ENCODE measurements at places on chromosomes 13 and 19. TPM values are rescaled to one million over a fixed set of nuclear protein-coding genes. Genes with fewer than 3 reads are reported as not detected.

UBL3 gene
- total RNA-seq, result 12.0 TPM

PGLYRP2 gene
- 4.7 TPM for total RNA-seq

NXNL1 gene
- not detected for total RNA-seq

DOCK9 gene
- total RNA-seq, result 4.5 TPM

RAP2A gene
- 32.8 TPM for total RNA-seq

CD22 gene
- total RNA-seq, result not detected

FBXO17 gene
- 29.9 TPM for total RNA-seq

ZNF578 gene
- 0.69 TPM for total RNA-seq

IL12RB1 gene
- not detected for total RNA-seq

DNA sequence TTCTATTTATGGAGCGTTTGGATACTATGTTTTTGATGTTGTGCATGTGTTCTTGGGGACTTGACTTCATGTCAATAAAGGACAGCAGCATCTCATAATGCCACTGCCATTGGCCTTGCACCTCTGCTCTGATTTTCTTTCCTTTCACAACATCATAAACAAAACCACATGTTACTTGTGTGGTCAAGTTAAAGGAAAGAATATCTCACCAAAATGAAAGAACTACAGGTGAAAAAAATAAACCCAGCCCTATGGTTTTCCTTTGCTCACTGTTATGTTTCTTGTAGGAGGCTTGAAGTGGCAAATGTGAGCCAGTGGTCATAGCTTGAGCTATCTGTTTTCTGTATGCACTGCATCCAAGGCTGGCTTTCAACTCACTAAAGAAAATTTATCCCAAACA lies 240.4 kb downstream of the KCNRG start:
- no peak overlapping the region for H3K4me3 ChIP-seq
- no peaks in the 10 kb centered on the region for H3K4me1 ChIP-seq
- no peak for DNase-seq
- H3K36me3 ChIP-seq, result no peaks in the 10 kb centered on the region
- H3K27ac ChIP-seq, result no peak overlapping the region

GRCh38 chr19:35179830-35180229 lies 25.3 kb downstream of the FXYD5 start:
- no peaks in the 10 kb centered on the region for H3K4me1 ChIP-seq
- no peaks in the 10 kb centered on the region for H3K27me3 ChIP-seq
- DNase-seq, result no peak
- H3K4me3 ChIP-seq, result no peak overlapping the region
- H3K27ac ChIP-seq, result no peak overlapping the region
- H3K36me3 ChIP-seq, result no peaks in the 10 kb centered on the region

DNA sequence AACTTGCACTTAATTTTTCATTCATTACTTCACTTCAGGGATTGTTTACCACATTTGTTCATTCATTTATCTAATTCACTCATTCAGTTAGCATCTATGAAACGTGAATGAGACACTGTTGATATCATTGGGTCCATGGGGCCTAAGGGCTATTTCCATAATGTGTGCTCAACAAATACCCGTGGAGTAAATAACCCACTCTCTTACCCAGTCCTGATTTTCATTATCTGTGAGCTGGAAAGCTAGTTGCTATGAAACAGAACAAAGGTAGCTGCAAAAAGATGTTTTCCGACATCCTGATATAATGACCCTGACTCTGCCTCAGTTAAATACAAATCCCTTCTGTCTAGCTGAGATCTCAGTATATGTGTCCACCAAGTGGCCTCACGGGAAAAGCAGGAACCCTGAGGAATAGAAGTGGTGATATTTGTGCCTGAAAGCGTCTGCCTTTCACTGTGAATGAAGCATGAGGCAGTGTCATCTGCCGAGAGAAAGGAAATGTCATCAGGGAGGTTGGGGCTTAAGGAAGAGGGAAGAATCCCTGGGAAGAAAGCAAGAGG lies 63.8 kb downstream of the SERTM1 start:
- H3K27me3 ChIP-seq, result no peaks in the 10 kb centered on the region
- H3K4me3 ChIP-seq, result no peak overlapping the region
- no peaks in the 10 kb centered on the region for H3K36me3 ChIP-seq

DNA sequence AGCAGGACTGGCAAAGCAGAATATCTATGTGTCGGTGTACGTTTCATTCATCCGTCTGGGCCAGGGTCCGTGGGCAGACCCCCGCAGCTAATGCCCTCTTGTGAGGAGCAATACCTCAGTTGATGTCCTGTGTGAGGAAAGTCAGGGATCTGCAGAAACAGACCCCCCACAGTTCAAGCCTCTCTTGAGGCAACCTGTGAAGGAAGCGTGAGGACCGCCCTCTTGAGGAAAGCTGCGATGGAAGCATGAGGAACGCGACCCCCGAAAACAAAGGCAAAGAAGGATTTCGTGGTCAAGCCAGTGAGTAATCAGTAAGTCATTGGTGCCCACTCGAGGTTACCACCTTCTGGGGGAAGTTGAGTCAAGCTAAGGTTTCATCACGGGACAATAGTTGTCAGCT lies 20.9 kb upstream of the ZNF83 start:
- no peak for DNase-seq
- H3K4me1 ChIP-seq, result no peaks in the 10 kb centered on the region
- peaks cover 11% of the 10 kb centered on the region for H3K36me3 ChIP-seq
- no peak overlapping the region for H3K4me3 ChIP-seq
- no peak overlapping the region for H3K27ac ChIP-seq

GRCh38 chr19:43726736-43727592 lies 11.1 kb downstream of the IRGC start:
- H3K4me3 ChIP-seq, result no peak overlapping the region
- no peak for DNase-seq
- H3K4me1 ChIP-seq, result no peaks in the 10 kb centered on the region

- no peaks in the 10 kb centered on the region for H3K27me3 ChIP-seq
- no peak overlapping the region for H3K27ac ChIP-seq
- H3K4me3 ChIP-seq, result no peak overlapping the region
These were observed 192.2 kb upstream of the KL start for GRCh38 chr13:32824061-32824460.

- no peaks in the 10 kb centered on the region for H3K27me3 ChIP-seq
- peaks cover 20% of the 10 kb centered on the region for H3K4me1 ChIP-seq
- H3K4me3 ChIP-seq, result no peak overlapping the region
- no peak overlapping the region for H3K27ac ChIP-seq
- DNase-seq, result peak; percentile 64
These were observed 52.0 kb downstream of the TDRD3 start for GRCh38 chr13:60448907-60449510.

DNA sequence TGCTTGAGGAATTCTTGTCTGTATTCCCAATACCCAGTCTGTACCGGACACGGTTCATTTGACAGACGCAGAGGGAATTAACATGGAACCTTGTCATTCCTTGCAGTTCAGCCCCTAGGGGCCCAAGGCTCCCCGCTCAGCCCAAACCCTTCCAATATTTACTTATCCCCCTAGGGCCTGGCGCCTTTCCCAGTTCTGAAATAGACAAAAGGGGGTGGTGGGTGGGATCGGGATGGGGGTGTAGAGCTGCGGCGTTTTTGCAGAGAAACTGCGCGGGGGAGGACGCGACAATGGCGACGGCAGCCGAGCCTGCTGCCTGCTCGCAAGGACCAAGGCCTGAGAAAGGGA lies 583 bp downstream of the AKAP8L start:
- H3K27ac ChIP-seq, result peak overlapping the region; percentile 94
- peak overlapping the region; percentile 80 for H3K4me3 ChIP-seq

- H3K27ac ChIP-seq, result no peak overlapping the region
- no peaks in the 10 kb centered on the region for H3K4me1 ChIP-seq
- H3K4me3 ChIP-seq, result no peak overlapping the region
These were observed 14.8 kb upstream of the ZNF431 start for GRCh38 chr19:21127001-21127400.

GRCh38 chr13:33355201-33355895 lies 69.8 kb upstream of the STARD13 start:
- no peaks in the 10 kb centered on the region for H3K36me3 ChIP-seq
- DNase-seq, result peak; percentile 9
- no peak overlapping the region for H3K4me3 ChIP-seq
- peaks cover 18% of the 10 kb centered on the region for H3K4me1 ChIP-seq

- DNase-seq, result no peak
- no peak overlapping the region for H3K27ac ChIP-seq
- no peaks in the 10 kb centered on the region for H3K4me1 ChIP-seq
- H3K4me3 ChIP-seq, result no peak overlapping the region
- H3K36me3 ChIP-seq, result no peaks in the 10 kb centered on the region
These were observed 131.5 kb upstream of the MCF2L start for GRCh38 chr13:112837371-112838037.

DNA sequence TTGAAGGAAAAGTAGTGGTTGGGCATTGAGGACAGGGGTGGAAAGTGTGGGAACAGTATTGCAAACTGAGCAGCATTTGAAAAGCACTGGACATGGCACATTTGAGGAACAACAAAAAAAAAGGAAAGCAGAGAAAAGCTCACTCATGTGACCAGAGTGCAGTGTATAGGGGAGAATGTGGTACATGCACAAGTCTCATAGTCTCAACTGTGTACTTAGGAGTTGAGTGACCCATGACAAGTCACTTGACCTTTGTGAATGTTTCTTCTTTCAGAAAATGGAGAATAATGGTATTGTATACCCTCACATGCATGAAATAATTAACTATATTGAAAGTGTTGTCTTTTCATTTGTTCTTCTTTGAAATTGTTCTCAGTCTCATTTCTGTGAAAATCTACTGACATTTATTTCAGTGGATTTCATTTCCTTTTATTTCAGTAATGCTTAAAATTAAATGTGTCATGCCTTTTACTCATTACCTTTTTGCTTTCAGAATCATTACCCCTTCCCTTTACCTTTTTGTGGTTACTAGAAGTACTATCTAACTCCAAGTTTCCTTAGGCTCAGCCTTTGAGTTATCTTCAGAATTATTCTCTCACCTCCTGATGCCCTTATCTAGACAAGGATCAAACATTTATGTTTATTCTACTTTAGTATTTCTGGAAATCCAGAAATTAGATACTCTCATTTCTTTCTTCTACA lies 79.1 kb upstream of the MLNR start:
- no peaks in the 10 kb centered on the region for H3K4me1 ChIP-seq
- no peak overlapping the region for H3K27ac ChIP-seq
- DNase-seq, result no peak
- H3K27me3 ChIP-seq, result no peaks in the 10 kb centered on the region
- peaks cover 36% of the 10 kb centered on the region for H3K36me3 ChIP-seq

- peaks cover 34% of the 10 kb centered on the region for H3K36me3 ChIP-seq
- peaks cover 8% of the 10 kb centered on the region for H3K4me1 ChIP-seq
- DNase-seq, result no peak
- no peak overlapping the region for H3K27ac ChIP-seq
- no peaks in the 10 kb centered on the region for H3K27me3 ChIP-seq
- H3K4me3 ChIP-seq, result no peak overlapping the region
These were observed 47.4 kb downstream of the SMAD9 start for GRCh38 chr13:36872621-36873020.

GRCh38 chr19:28869459-28869858 lies 343.5 kb downstream of the UQCRFS1 start:
- no peak overlapping the region for H3K27ac ChIP-seq
- H3K36me3 ChIP-seq, result no peaks in the 10 kb centered on the region
- DNase-seq, result no peak
- H3K4me3 ChIP-seq, result no peak overlapping the region
- H3K4me1 ChIP-seq, result no peaks in the 10 kb centered on the region

- H3K4me3 ChIP-seq, result no peak overlapping the region
- peaks cover 30% of the 10 kb centered on the region for H3K4me1 ChIP-seq
- peak; percentile 73 for DNase-seq
- H3K27me3 ChIP-seq, result no peaks in the 10 kb centered on the region
- no peak overlapping the region for H3K27ac ChIP-seq
- H3K36me3 ChIP-seq, result no peaks in the 10 kb centered on the region
These were observed 43.9 kb downstream of the SIAH3 start for GRCh38 chr13:45807520-45808099.

DNA sequence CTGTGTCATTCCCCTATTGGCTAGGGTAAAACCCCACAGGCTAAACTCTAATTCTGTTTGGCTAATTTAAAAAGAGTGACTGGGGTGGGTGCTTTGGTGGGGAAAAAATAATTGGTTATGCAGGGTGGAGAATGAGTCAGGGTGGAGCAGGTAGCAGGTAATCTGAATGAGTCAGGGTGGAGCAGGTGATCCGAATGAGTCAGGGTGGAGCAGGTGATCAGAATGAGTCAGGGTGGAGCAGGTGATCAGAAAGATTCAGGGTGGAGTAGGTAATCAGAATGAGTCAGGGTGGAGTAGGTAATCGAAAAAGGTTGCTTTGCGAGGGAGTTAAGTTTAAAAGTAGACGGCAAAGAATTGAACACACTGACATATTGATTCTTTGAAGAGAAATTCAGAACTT lies 1218.8 kb upstream of the ATXN8OS start:
- no peak overlapping the region for H3K4me3 ChIP-seq
- H3K27me3 ChIP-seq, result no peaks in the 10 kb centered on the region
- H3K36me3 ChIP-seq, result no peaks in the 10 kb centered on the region
- DNase-seq, result no peak
- no peak overlapping the region for H3K27ac ChIP-seq

- no peak for DNase-seq
- no peaks in the 10 kb centered on the region for H3K36me3 ChIP-seq
- no peaks in the 10 kb centered on the region for H3K27me3 ChIP-seq
- no peaks in the 10 kb centered on the region for H3K4me1 ChIP-seq
- no peak overlapping the region for H3K4me3 ChIP-seq
These were observed 1370.7 kb upstream of the ATXN8OS start for GRCh38 chr13:68736961-68737360.

DNA sequence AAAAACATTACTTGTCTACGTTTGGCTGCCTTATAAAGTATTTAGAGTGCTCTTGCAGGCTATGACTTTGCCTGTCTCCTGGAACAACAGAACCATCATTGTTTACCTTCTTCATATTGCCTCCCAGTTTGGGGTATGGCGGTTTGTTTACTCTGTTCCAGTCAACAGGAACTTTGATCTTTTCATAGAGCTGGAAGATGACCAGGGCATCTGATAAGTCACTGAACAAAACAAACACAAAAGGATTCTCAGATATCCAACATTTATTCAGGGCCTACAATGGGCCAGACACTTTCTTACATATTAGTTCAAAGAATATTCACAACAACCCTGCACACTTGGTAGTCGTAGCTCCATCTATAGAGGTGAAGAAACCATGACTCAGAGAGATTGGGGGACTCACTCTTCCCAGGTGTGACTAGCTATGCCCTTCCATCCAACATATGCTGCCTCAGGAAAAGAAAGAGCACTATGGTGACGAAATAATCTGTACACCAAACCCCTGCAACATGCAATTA lies 38.4 kb upstream of the CPB2 start:
- no peaks in the 10 kb centered on the region for H3K36me3 ChIP-seq
- DNase-seq, result no peak
- H3K27ac ChIP-seq, result no peak overlapping the region

- H3K27me3 ChIP-seq, result no peaks in the 10 kb centered on the region
- no peak overlapping the region for H3K4me3 ChIP-seq
- H3K36me3 ChIP-seq, result no peaks in the 10 kb centered on the region
These were observed 20.9 kb downstream of the CEBPA start for GRCh38 chr19:33281296-33281926.

DNA sequence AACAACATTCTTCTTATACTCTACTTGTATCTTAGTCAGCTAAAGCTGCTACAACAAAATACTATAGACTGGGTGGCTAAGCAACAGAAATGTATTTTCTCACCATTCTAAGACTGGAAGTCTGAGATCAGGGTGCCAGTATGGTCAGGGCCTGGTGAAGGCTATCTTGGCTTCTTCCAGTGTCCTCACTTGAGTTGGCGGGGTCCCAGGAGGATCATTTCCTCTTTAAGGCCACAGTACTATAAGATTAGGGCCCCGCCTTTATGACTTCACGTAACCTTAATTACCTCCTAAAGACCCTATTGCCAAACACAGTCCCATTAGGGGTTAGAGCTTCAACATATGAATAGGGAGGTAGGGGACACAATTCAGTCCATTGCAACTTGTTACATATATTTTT lies 30.7 kb upstream of the DOCK9 start:
- DNase-seq, result no peak
- H3K36me3 ChIP-seq, result no peaks in the 10 kb centered on the region
- H3K27ac ChIP-seq, result no peak overlapping the region
- no peak overlapping the region for H3K4me3 ChIP-seq
- H3K27me3 ChIP-seq, result no peaks in the 10 kb centered on the region
